ENCODE measurements at places on chromosomes 6 and 20. TPM values are rescaled to one million over a fixed set of nuclear protein-coding genes. Genes with fewer than 3 reads are reported as not detected.

LRRC73 gene
- 0.35 TPM for total RNA-seq

GRCh38 chr6:112429226-112429625 is 82.1 kb downstream of the RFPL4B start:
- no peak for DNase-seq

DNA sequence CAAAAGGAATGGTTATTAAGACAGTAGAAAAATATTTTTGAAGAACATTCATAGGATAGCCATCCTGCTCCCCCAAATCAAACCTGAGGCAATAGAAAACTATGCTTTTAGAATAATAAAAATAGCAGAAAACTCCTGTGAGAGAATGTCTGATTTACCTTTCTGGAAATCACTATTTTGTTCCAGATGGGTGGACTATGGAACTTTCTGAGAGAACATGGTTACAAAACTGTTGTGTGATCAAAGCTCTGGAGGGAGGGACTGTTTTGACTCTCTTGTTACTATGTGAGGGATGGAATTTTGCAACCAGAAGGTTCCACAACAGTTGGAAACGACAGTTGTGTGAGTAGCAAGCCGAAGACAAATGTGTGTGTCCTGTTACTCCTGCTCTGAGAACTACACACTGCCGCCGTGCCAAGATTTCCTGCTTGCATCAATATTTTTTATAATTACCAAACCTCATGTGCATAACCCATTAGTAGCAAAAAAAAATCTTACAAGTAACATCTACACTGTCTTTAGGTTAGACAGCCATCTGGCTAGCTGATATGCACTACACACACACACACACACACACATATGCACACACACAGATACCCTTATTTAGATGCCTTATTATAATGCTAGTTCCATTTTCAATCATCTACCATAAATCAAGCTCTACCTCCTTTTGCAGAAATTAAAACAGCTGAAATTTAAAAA is 11.0 kb upstream of the HIVEP1 start:
- peak; percentile 76 for DNase-seq

MYB gene
- total RNA-seq = not detected

DNA sequence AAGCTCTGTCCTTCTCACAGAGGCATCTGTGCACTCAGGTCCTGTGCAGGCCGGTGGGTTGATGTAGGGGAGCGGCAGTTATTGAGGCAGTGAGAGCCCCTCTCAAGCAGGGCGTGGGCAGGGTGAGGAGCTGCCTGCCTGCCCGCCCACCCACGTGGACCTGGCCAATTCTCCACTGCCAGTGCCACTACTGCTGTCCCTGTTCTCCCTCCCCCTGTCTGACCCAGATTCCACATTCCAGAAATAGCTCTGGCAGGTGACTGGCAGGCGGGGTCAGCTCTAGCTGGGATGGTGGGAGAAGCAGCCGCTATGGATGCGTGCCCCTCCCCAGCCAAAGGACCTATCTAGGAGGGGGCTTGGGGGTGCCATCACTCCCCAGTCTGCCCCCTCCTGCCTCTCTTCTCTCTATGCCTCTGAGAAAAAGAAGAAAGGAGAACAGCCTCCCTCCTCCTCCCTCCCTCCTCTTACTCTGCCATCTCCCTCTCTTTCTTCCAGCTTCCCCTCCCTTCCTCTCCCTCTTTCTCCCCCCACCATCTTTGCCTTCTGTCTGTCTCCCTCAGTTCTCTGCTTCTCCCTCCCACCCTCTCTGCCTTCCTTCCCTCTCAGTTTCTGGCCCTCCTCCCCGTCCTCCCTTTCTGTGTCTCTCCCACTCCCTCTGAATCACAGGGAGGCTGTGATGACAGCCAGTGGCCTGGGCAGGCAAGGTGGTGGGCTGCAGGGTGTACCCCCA is 86.5 kb upstream of the MYL9 start:
- peak; percentile 29 for DNase-seq

DNA sequence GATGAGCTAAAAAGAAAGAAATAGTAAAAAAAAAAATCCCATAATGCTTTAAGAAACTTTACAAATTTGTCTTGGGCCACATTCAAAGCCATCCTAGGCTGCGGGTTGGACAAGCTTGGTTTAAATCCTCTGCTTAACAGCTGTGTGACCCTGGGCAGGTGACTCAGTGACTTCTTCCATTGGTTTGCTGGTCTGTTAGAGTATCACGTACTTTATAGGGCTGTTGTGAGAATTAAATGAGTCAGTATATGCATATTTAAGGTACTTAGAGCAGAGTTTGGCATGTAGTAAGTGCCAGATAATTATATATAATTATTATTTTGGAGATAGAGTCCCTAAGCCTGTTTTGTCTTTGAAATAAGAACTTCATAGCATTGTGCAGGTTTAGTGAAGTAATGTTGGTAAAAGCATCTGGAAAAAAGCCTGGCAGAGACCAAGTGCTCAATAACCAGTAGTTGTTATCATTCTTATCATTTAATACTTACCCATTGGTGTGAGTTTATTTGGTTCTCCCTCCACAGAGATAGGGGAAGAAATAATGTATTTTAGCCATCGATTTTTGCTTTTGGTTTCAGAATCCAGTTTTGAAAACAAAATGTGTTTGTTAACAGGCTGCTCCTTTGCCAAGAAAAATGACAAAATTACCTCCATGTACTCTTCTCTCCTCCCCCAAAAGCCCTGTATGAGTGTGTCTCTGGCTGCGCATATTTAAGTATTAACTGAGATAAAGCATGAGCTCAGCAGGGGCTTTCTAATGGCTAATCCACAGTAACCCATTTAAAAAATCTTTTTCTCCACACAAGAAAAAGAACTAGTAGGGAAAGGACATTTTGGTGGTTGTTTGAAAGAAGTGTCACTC is 67.2 kb downstream of the FOXO3 start:
- peak; percentile 57 for DNase-seq

DNA sequence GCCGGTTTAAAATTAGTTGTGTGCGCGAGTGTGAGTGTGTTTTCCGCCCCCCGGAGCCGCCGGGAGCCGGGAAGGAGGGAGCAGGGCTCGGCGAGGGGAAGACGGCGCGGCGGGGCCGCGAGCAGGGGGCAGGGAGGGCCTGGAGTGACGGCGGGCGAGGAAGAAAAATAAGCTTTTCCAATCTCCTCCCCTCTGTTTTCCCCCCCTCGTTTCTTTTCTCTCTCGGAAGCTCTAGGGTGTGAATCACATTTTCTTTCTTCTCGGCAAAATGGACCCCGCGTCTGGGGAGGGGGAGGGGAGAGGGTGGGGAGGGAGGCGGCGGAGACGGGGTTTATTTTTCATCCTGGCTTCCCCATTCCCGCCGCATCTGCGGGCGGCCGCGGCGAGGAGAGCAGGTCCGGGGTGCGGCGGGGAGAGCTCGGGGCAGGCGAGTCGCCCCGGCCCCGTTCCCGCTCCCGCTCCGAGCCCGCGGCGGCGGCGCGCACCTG is 881 bp downstream of the BICRAL start:
- peak; percentile 77 for DNase-seq

GRCh38 chr20:40192529-40192928 is 496.5 kb downstream of the MAFB start:
- no peak for DNase-seq

DNA sequence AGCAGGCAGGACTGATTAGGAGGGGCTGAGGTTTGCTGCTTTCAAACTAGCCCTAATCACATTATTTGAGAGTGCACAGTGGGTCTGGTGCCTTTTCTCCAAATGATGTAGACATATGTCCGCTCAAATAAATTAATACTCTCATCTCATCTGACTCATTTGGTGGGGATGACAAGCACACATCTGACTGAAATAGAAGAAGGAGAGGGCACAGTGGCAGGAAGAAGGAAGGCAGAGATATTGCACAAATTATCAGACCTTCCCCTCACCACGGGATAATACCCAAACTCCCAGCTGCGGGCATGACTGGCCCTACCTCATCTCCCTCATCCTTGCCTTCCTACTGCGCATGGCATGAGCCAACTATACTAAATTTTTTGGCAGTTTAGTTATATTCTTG is 33.9 kb upstream of the TNFRSF21 start:
- DNase-seq = no peak

- DNase-seq = no peak
Measured at GRCh38 chr6:130009146-130009545, 9.2 kb upstream of the L3MBTL3 start.

All from renal cortical epithelial cell (primary cell).